ENCODE measurements at places on chromosomes 1 and 21.

DNA sequence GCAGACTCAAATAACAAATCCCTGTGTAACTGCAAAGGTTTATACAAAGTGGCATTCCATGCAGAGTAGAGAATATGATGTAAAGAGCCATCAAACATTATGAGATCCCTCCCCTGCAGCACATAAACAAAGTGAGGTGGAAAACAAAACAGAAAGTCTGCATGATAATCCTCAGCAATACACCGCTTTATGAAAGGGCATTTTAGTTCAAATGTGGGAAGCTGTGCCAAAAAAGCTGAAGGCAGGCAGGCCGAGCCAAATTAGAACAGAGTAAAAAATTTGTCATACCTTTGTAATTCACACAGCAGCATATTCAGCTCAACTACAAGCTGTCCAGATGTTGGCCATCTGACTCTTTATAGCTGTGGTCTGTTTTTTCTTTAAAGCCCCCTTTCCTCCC lies 113.5 kb downstream of the LHX9 start:
- peaks cover 14% of the 10 kb centered on the region for H3K4me1 ChIP-seq
- H3K27ac ChIP-seq: no peak overlapping the region
- no peaks in the 10 kb centered on the region for H3K27me3 ChIP-seq
- DNase-seq: no peak
- H3K36me3 ChIP-seq: no peaks in the 10 kb centered on the region

GRCh38 chr1:11207898-11208611 lies 18.9 kb downstream of the ANGPTL7 start:
- no peaks in the 10 kb centered on the region for H3K27me3 ChIP-seq
- H3K36me3 ChIP-seq: peaks cover 96% of the 10 kb centered on the region
- no peak for DNase-seq
- no peaks in the 10 kb centered on the region for H3K4me1 ChIP-seq
- no peak overlapping the region for H3K4me3 ChIP-seq

GRCh38 chr1:245869847-245870246 lies 637.2 kb downstream of the SMYD3 start:
- H3K4me1 ChIP-seq: no peaks in the 10 kb centered on the region
- H3K36me3 ChIP-seq: no peaks in the 10 kb centered on the region

GRCh38 chr1:173768206-173768605 lies 53.4 kb downstream of the KLHL20 start:
- peaks cover 23% of the 10 kb centered on the region for H3K36me3 ChIP-seq
- H3K27ac ChIP-seq: no peak overlapping the region
- H3K4me3 ChIP-seq: no peak overlapping the region
- no peaks in the 10 kb centered on the region for H3K27me3 ChIP-seq
- DNase-seq: no peak

DNA sequence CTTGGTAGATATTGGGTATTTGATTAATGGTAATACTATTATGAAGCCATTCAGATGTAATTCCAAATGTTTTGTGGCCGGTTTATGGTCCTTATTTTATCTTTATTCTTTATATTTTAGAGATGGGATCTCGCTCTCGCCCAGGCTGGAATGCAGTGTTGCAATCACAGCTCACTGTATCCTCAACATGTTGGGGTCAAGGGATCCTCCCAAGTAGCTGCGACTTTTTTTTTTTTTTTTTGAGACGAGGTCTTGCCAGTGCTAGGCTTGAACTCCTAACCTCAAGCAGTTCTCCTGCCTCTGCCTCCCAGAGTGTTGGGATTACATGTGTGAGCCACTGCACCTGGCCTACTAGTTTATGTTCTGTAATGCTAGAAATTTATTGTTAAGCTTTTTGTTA lies 4.7 kb downstream of the DDI2 start:
- no peak overlapping the region for H3K27ac ChIP-seq
- DNase-seq: no peak
- peaks cover 26% of the 10 kb centered on the region for H3K36me3 ChIP-seq
- H3K27me3 ChIP-seq: no peaks in the 10 kb centered on the region

All from DND-41 (cell line).